Stimulated activated CD4-positive, alpha-beta T cell treated with anti-CD3 and anti-CD28 coated beads, Interleukin-15, amount 100 ng/mL, for 1 hour (primary cell): ENCODE measurements at places on chromosomes 5 and 9.

- no peak for DNase-seq
Observed at GRCh38 chr9:89383030-89383720, 64.9 kb downstream of the SECISBP2 start.

- DNase-seq: no peak
Observed at GRCh38 chr9:79665931-79666330, 94.2 kb downstream of the TLE4 start.

GRCh38 chr9:133518200-133518599 lies 6.6 kb downstream of the MYMK start:
- DNase-seq: no peak

GRCh38 chr9:129359916-129360536 lies 182.0 kb upstream of the IER5L start:
- DNase-seq: no peak

DNA sequence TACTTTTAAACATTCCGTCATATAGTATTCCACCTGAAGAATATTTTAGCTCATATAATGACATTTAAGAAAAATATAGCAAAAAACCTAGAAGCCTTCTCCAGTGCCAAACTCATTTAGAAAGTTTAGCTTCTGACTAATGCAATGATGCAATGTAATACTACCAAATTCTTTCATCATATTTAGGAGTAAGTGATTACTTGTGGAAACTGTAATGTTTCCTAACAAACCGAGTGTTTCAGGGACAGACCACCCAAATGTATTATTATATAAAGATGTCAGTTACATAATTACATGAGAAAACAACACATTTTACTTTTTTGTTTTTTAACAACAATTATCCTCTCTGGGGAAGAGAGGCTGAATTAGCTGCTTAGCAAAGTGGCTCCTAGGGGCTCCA lies 316.2 kb downstream of the ARL15 start:
- no peak for DNase-seq

GRCh38 chr9:135338546-135338945 lies 141.0 kb upstream of the PPP1R26 start:
- DNase-seq: no peak

DNA sequence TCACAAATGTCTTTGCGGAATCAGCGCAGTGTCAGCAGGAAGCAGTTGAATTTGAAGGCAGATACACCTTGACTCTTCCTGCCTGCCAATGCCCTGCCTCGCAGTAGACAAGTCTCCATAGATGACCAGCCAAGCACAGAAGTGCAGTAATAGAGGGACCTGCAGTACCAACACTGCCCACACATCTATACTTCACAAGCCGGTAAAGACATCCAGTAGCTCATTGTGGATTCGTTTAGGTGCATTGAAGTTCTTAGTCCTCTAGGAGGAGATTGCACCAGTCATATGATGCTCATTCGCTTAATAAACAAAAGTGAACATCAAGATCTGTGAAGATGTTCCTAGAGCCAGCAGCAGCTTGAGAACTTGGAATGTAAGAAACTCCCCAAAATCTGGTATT lies 7.1 kb upstream of the IFNA2 start:
- DNase-seq: no peak

- no peak for DNase-seq
Observed at GRCh38 chr9:2267181-2267745, 252.1 kb downstream of the SMARCA2 start.
